ENCODE measurements at places on chromosomes 12 and 14.

DNA sequence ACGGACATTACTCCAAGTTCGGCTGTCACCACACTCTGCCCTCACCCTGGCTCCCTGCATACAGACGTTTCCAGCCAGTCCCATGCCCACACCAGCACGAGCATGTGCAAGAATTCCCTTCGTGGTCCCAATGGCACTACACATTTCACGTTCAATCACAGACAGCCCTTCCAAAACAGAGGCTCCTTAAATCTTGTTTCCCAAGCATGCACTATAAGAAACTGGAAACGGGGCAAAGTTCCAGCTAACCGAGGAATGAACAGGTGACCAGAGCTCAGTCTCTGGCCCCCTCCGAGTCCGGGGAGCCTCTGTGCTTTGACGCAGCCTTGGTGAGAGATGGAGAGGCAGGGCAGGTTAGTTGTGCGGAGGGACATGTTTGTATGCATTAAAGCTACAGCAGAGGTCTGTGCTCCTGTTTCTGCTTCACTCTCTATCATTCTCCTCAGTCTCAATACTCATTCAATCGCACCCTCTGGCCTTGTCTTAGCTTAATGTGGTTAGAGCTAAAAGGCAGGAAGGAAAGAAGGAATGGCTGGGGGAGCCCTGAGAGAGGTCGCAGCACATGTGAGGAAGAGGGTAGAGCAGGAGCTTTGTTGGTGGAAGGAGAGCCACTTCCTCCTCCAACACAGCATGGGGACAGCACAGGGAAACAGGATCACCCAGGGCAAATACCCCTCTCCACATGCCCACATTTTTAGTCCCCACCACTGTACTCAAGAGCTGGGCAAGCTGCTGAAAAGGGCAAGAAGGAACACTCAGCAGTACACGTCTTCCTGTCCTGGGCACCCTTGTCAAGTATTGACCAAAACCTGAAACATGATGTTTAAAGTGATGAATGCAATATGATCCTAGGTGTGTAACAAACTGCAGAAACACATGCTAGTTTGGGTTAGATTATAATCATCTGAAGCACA is 12.2 kb upstream of the SELPLG start:
- H3K27ac ChIP-seq: peak overlapping the region; percentile 65
- peaks cover 12% of the 10 kb centered on the region for H3K36me3 ChIP-seq
- peak overlapping the region; percentile 13 for H3K4me3 ChIP-seq
- DNase-seq: no peak

- no peaks in the 10 kb centered on the region for H3K27me3 ChIP-seq
- H3K4me1 ChIP-seq: no peaks in the 10 kb centered on the region
- DNase-seq: no peak
- no peak overlapping the region for H3K27ac ChIP-seq
- no peaks in the 10 kb centered on the region for H3K36me3 ChIP-seq
Observed at GRCh38 chr14:45877981-45878380, 625.0 kb upstream of the MIS18BP1 start.

GRCh38 chr14:53180272-53181221 is 27.4 kb upstream of the DDHD1 start:
- peaks cover 41% of the 10 kb centered on the region for H3K4me1 ChIP-seq
- DNase-seq: peak; percentile 75
- H3K36me3 ChIP-seq: peaks cover 2% of the 10 kb centered on the region
- no peaks in the 10 kb centered on the region for H3K27me3 ChIP-seq
- peak overlapping the region; percentile 3 for H3K4me3 ChIP-seq

DNA sequence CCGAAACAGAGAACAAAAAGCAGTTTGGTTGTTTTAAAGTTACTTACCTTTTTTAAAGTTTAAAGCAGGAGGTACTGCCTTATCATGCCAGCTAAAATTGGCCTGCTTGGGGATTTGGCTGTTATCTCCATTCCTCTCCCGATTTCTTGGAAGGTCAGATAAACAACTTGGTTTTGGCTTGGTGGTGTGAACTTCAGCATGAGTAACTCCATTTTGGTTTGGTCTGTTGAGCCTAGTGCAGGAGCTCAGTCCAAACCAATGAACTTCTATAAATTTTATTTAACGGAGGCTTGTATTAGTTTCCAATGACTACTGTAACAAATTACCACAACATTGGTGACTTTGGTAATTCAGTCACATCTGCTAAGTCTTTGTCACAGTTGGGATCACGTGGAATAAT is 82.3 kb downstream of the PLEKHA5 start:
- H3K36me3 ChIP-seq: peaks cover 9% of the 10 kb centered on the region
- no peak overlapping the region for H3K4me3 ChIP-seq
- no peak overlapping the region for H3K27ac ChIP-seq
- no peaks in the 10 kb centered on the region for H3K27me3 ChIP-seq
- no peak for DNase-seq

DNA sequence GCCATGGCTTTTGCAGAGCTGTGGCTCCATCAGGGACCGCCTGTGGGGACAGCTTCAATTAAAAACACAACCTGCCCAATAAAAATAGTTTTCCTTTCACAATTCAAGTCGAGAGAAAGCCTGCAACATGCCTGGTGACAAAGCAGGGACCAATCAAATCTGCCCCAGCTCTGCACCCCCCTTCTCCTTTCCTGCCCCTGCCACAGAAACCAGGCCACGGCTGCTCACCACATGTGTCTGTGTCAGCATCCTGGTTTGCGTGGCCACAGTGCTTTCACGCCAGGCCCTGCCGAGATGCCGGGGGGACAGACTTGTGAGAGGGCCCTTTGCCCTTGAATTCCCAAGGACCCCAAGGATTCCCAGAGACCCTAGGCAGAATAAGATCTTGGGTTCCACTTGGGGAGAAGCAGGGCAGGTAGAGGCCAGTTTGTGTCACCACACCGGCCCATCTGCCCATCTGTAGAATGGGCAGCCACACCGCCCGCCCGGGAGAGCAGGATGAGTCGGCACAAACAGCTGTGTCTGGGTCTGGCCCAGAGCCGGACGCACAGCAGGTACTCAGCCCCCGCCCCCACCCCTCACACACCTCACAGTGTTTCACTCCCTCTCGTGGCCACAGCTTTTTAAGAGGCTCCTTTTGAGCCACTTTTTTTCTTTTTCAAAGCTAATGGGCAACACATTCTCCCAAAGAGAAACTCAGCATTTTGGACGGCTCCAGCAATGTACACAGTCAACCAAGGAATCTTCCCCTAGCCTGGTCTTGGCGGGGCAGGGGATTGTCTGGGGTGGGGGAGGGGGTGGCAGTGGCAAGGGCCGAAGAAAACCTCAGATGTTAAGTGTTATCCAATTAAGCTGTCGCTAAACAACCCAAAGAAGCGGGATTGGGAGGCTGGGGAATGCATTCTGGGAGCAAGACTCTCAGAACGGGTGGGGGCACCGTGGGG is 41.5 kb downstream of the BCL11B start:
- DNase-seq: peak; percentile 94
- H3K27ac ChIP-seq: peak overlapping the region; percentile 96
- H3K36me3 ChIP-seq: peaks cover 46% of the 10 kb centered on the region
- H3K27me3 ChIP-seq: no peaks in the 10 kb centered on the region
- peak overlapping the region; percentile 68 for H3K4me3 ChIP-seq

DNA sequence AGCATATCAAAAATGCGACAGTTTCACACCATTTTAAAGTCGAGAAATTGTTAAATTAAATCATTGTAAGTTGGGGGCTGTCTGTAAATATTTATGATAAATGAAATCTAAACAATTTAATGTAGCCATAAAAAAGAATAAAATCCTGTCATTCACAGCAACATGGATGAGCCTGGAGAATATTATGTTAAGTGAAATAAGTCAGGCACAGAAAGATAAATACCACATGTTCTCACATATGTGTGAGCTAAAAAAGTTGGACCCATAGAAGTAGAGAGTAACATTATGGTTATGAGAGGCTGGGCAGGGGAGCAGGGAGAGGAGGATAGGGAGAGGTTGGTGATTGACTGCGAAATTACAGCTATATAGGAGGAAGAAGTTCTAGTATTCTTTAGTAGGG is 135.9 kb downstream of the GARIN6 start:
- H3K4me3 ChIP-seq: no peak overlapping the region
- no peaks in the 10 kb centered on the region for H3K27me3 ChIP-seq
- no peaks in the 10 kb centered on the region for H3K36me3 ChIP-seq
- no peak for DNase-seq
- no peak overlapping the region for H3K27ac ChIP-seq
- no peaks in the 10 kb centered on the region for H3K4me1 ChIP-seq

DNA sequence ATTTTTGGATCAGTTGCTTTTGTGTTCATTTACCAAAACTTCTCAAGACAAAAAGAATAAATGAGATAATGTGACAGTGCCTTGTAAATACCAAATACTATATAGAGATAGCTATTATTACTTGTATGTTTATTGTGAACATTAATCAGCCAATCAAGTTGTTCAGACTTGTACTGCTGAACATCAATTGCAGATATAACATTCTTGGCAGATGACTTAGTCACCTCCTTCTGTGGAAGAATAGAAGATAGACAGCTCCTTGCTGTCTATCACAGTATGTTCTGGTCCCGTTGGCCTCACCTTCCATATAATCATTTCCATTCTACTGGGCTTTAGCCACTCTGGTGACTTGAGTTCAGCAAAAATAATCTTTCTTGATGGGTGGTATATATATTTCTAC is 30.1 kb downstream of the PSEN1 start:
- no peak overlapping the region for H3K4me3 ChIP-seq
- DNase-seq: no peak
- no peak overlapping the region for H3K27ac ChIP-seq

DNA sequence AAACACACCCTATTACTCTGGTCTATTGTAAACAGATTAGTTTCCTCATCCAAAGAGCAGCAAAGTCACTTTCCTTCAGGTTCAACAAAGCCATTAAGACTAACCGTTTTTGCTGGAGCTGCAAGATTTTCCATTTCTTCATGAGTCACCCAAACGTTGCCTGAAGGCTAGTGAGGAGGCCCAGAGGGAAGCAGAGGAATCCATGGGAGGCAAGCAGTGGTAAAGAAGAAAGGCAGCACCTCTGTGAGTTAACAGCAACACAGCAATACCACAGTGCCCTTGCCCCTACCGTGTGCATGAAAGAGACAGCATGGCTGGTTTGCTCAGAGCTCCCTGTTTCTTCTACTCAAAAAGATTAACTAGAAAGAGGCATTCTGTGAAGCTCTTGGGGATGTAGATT is 206.3 kb downstream of the ACSS3 start:
- H3K4me3 ChIP-seq: no peak overlapping the region
- H3K4me1 ChIP-seq: no peaks in the 10 kb centered on the region
- H3K27ac ChIP-seq: no peak overlapping the region
- no peak for DNase-seq

DNA sequence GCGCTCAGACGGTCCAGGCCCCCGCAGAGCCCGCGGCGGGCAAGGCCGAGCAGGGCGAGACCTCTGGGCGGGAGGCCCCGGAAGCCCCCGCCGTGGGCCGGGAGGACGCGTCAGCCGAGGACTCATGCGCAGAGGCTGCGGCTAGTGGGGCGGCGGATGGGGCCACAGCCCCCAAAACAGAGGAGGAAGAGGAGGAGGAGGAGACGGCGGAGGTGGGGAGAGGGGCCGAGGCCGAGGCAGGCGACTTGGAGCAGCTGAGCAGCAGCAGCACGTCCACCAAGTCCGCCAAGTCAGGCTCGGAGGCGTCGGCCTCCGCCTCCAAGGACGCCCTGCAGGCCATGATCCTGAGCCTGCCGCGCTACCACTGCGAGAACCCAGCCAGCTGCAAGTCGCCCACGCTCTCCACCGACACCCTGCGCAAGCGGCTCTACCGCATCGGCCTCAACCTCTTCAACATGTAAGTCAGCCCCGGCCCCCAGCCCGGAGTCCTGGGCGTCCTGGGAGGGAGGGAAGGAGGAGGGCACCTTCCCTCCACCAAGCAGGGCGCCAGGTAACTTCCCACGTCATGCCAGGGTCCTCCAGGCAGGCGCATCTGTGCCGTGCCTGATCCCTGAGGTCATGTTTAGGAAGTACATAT is 72.4 kb downstream of the IQSEC3 start:
- peak overlapping the region; percentile 28 for H3K4me3 ChIP-seq
- DNase-seq: peak; percentile 48
- no peak overlapping the region for H3K27ac ChIP-seq
- no peaks in the 10 kb centered on the region for H3K4me1 ChIP-seq

DNA sequence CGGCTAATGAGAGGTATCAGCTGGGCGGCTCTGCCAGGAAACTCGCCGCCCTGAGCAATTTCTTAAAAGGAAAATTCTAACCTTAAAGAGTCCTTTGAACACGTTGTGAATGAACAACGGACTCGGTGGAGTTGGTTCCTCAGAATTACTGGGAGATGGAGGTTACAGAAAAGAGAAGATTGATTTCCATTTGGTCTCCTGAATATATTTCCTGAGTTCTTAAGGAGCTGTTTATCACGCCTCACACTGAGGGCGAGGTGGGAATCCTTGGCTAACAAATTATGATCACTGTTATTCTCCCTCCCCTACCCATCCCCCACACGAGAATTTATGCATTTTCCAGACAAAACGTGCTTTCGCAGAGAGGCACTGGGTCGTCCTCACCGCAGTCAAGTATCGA is 194.5 kb upstream of the C14orf180 start:
- peaks cover 2% of the 10 kb centered on the region for H3K36me3 ChIP-seq
- peaks cover 16% of the 10 kb centered on the region for H3K4me1 ChIP-seq
- no peak overlapping the region for H3K27ac ChIP-seq

- H3K27ac ChIP-seq: no peak overlapping the region
- H3K36me3 ChIP-seq: no peaks in the 10 kb centered on the region
- DNase-seq: no peak
- H3K27me3 ChIP-seq: peaks cover 13% of the 10 kb centered on the region
Observed at GRCh38 chr14:55450987-55451386, 10.6 kb upstream of the TBPL2 start.

DNA sequence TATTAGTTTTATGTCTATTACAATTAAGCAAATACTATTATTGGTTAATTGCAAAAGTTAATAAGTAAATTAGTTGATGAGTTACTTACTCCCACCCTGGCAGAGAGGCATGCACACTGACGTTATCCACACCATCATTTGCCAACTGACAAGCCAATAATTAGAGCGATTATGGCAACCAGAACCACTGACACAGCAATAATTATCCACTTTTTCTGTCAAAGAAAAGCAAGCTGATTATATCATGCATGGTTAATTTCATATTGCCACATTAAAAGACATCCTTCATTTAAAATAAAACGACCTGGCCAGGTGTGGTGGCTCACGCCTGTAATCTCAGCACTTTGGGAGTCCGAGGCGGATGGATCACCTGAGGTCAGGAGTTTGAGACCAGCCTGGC is 43.1 kb downstream of the STX2 start:
- no peak for DNase-seq
- no peak overlapping the region for H3K4me3 ChIP-seq
- H3K27ac ChIP-seq: no peak overlapping the region
- peaks cover 52% of the 10 kb centered on the region for H3K36me3 ChIP-seq

DNA sequence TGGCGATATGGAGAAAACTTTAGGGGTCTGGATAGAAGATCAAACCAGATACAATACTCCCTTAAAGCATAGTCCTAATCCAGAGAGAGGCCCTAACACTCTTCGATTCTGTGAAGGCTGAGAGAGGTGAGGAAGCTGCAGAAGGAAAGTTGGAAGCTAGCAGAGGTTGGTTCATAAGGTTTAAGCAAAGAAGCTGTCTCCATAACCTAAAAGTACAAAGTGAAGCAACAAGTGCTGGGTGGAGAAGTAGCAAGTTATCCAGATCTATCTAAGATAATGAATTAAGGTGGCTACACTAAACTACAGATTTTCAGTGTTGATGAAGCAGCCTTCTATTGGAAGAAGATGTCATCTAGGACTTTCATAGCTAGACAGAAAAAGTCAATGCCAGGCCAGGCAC is 24.6 kb upstream of the MTERF2 start:
- no peak for DNase-seq
- H3K27me3 ChIP-seq: no peaks in the 10 kb centered on the region
- no peaks in the 10 kb centered on the region for H3K4me1 ChIP-seq
- no peak overlapping the region for H3K4me3 ChIP-seq

- no peak overlapping the region for H3K27ac ChIP-seq
- no peak overlapping the region for H3K4me3 ChIP-seq
- no peak for DNase-seq
- no peaks in the 10 kb centered on the region for H3K36me3 ChIP-seq
- peaks cover 9% of the 10 kb centered on the region for H3K27me3 ChIP-seq
Observed at GRCh38 chr14:59638885-59639284, 62.3 kb upstream of the CCDC175 start.
